Left renal pelvis (tissue), 4 donors: ENCODE measurements at places on chromosomes 12 and 14.

GRCh38 chr12:132583736-132584135 lies 26.6 kb downstream of the LRCOL1 start:
- no peak for DNase-seq

DNA sequence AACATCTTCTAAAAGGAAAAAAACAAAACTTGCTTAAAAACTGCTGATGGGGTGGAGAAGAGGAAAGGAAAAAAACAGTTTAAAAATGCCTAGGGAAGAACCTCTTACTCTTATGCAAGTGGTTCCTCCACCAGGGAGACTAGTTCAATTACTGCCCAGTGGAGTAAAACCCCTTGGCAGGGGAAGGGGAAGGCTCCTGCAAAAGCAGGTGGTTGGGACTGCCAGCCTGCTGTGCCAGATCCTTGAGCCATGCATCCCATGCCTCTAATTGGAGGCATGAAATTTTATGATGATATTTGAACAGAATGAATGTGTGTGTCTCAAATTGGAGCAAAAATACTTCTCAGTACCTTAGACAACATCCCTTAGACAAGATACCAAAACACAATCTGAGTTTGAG lies 118.8 kb downstream of the FSCB start:
- no peak for DNase-seq

- DNase-seq = no peak
Observed at GRCh38 chr12:23356927-23357708, 592.4 kb downstream of the SOX5 start.

DNA sequence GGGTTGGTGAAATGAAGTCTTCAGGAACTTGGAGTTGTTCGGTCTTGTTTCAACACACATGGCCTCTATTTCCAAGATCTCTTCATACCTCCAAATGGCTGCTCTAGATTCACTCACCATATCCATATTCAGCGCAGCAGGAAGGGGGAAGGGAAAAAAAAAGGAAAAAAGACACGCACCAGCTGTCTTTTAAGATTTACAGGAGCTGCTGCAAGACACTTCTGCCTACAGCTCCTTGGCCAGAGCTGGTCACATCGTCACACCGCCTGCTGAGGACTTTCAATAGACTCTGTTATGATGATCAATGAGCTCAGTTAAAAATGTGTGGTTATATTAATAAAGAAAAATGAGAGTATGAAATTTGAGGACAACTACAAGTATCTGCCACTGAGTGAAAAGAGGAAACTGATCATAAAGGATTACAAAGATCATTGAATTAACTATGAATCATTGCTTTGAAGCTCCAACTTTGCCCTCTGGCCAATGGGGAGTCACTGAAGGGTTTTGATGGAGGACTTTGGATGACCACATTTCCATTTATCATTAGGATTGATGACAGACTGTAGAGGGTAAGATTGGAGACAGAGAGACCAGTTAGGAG lies 182.1 kb upstream of the HMGA2 start:
- no peak for DNase-seq

DNA sequence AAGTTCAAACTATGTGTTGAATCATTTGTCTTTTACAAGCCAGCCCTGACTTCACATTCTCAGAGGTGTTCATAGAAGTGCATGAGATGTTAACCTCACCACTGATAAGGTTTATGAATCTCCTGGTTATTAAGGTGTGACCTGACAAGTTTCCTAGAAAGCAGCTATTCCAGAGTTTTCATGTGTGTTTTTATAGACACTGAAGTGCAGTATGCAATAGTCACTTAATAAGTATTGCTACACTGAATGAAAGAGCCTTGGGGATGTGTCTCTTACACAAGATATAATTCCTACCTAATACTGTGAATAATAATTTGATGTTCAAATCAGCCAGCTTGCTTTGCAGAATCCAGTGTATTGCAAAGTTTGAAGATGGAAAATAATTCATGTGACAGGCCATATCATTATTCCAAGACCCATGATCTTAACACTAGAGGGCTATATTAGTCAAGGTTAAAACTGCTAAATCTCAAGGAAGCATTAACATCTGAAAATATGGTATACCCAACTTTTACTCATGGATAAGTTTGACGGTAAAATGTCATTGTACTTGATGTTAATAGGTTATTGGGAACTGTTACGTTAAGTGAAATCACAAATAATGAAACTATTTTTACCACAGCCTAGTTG lies 13.0 kb downstream of the SLC25A3 start:
- no peak for DNase-seq

GRCh38 chr12:57905812-57906475 lies 35.4 kb upstream of the ATP23 start:
- DNase-seq = no peak

DNA sequence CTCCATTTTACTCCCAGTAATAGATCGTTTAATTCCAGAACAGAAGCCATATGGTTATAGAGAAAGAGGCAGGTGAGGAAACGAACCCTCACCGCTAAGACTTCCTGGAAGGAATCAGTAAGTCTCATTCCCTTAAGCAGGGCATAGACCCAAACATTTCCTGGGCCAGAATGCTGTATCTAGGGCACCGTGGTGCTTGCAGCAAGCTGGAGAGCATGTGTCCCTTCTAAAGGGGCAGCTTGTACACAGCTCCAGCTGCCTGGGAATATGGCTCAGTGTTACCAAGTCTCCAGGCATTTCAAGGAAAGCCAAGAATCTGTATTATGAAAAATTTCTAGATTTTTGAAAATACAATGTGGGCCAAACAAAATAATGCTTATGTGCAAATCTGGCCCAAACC lies 73.4 kb downstream of the PPM1H start:
- DNase-seq = no peak

- no peak for DNase-seq
Observed at GRCh38 chr14:89680156-89680555, 263.1 kb upstream of the FOXN3 start.

DNA sequence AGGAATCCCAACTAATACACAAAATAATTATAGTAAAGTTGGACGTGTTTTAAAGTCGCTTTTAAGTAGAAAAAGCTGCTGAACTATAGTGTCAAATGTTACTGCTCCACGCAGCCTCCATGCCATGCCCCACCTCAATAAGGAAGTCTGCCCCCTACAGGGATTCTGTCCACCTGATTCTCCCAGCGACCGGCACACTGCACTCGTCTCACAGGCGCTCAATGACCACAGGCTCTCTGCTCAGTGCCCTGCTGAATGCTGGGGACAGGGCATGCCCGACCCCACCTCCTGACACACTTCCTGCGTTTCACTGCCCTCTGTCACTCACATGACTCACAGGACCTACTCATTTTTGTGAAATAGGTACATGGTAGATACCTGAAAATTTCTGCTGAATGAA lies 48.9 kb downstream of the BDKRB1 start:
- DNase-seq = no peak

DNA sequence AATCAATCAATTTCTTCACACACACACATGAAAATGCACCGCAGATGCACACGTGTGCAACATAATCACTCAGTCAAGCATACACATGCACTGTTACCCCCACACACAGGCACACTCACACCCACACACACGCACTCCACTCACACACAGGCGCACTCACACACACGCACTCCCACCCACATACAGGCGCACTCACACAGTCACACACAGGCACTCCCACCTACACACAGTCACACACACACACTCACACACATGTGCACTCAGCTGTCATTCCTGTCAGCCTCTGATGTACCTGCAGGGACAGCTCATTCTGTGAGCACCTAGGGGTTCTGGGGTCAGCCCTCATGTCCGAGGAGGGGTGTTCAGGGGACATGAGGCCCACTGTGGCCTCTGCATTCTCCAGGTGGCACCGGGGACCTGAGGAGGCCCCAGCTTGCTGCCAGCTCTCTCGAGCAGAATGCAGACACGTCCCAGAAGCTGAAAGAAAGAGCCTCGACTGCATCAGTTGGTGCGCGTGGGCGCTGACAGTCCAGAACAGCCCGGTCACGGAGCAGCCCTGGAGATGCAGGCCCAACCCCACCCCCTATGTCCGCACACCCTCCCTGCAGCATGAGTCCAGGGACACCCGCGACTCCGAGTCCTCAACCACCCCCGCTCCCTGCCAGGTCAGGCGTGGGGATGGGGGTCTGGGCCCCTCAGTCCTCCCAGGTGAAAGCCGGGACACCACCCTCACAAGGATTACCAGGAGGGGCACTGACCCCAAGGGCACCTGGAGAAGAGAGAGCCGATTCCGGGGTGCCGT lies 69.3 kb downstream of the NOC4L start:
- DNase-seq = no peak

GRCh38 chr12:130153803-130154202 lies 8.5 kb upstream of the FZD10 start:
- no peak for DNase-seq
